ENCODE measurements at places on chromosomes 2 and 18. TPM values are rescaled to one million over a fixed set of nuclear protein-coding genes. Genes with fewer than 3 reads are reported as not detected.
A peak's percentile ranks its signal among the peaks of the same experiment; 100 is the strongest.

DNA sequence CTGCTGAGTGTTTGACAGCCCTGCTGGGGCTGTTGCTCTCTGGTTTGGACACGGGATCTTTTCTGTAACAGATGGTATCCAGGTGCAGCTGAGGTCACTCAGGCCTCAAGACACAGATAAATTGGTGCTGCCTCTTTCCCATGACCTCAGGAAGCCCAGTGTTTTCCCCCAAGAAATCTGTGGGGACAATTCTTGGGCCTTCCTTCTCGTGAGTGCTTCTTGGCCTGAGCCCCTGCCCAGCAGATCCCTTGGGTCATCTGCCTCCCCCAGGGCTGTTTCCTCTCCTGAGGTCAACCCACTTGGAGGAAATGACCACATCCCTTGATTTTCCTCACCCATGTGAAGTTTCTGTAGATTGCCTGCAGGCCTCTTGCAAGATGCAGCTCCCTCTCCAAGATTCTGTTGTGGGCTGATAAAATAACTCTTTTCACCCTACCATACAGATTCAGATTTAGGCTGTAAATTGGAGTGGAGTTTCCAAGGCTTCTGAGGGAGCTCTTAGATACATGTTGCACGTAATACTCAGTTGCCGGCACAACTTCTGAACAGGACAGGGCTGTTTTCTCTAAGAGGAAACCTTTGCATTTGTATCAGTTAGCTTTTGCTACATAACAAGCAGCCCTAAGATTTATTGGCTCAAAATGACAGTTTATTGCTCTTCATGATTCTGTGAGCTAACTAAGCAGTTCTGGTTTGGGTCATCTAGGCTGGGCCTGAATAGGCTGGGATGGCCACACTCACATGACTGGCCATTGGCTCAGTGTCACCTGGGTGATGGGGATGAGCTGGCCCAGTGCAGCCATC lies 13.1 kb downstream of the ZAP70 start:
- DNase-seq, result no peak

GRCh38 chr18:27500531-27500930 lies 315.4 kb upstream of the CHST9 start:
- DNase-seq, result no peak

REG3G gene
- not detected for total RNA-seq

DNA sequence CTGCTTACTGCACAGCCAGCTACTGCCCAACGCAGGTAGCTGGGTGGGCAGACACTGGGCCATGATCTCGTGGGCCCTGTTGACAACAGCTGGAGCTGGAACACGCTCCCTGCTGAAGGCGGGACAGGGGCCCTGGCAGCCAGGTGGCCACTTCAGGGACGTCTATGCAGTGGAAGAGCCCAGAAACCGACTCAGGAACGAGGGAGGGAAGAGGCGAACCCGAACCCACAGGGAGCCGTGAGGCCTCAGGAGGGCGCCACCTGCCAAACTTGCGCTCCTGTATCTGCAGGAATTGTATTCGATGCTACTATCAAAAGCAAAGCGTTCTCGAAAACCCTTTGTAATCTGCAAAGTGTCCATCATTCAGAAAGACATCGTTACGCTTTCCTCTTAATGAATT lies 198.4 kb downstream of the EIPR1 start:
- no peak for DNase-seq

RGPD3 gene
- total RNA-seq, result 1.6 TPM

DNA sequence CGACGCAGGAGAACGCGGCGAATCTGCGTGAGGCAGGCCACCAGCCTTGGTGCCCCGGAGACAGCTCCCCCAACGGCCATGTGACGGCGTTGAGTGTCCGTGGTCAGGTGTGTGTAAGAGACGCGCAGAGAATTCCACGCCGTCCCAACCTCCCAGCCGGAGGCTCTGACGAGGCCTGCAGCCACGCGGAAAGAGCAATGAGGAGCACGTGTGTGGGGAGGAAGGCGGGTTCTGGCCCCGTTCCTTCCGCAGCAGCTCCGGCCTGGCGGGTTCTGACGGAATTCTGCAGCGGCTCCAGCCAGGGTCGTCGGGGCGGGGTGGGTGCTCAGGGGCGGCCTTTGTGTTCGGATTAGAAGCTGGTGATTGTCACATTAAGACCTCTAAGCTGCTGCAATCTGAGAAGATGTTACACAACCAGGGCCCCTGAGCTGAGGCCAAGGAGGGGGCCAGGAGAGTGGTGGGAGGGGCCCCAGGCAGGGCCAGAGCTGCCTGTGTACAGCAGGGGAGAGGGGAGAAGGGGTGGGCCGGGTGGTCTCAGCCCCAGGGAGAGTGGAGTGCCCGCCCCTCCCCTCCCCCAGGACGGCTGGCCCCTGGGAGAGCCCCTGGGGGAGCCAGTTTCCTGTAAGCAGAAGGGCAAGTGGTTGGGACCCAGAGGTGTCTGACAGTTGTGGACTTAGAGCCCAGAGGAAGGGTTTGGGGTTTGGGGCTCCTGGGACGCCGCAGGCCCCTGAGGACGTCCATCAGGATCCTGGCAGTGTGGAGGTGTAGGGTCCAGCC lies 5.1 kb upstream of the GAL3ST2 start:
- peak; percentile 15 for DNase-seq

- no peak for DNase-seq
These were observed 566 bp upstream of the CMPK2 start for GRCh38 chr2:6866275-6866671.

GRCh38 chr18:8695932-8696517 lies 9.3 kb upstream of the MTCL1 start:
- no peak for DNase-seq

GRCh38 chr2:45169339-45170190 lies 160.3 kb upstream of the SIX2 start:
- DNase-seq, result no peak

GRCh38 chr2:230944757-230945372 lies 19.8 kb upstream of the GPR55 start:
- no peak for DNase-seq

DNA sequence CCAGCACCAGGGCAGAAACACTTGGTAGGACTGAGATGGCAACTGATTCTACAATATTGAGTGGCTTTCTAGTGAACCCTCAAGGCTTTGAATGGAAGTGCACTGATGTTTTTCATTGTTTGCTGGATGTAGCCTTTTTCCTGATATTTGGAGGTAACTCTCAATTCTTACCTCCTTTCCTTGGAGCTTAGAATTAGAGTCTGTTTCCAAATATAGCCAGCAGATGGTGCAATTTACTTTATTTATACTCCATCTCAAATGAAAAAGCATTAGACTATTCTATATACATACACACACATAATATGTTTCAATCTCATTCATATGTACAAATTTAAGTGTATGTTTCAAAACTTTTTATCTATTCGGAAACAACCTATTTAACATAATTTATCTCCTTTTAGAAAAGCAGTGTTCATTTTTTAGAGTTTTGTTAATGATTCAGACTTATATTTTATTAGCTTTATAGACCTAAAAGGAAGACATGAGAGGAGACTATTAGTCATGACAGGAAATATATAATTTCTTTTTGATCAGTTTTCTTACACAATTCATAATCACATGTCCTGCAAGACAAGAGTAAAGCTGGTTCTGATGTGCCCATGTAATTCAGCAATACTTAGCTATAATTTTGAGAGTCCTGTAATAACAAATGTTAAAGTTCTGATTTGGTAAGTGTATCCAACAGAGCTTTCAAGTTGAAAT lies 124.8 kb downstream of the NUP35 start:
- no peak for DNase-seq

UBE2E3 gene
- total RNA-seq, result 98.7 TPM

PLGLB1 gene
- total RNA-seq, result 8.8 TPM

- DNase-seq, result no peak
These were observed 52.3 kb downstream of the MYCN start for GRCh38 chr2:15992457-15993231.
